Fibroblast of gingiva (primary cell): ENCODE measurements at places on chromosomes 5 and 9.

- DNase-seq = no peak
Observed at GRCh38 chr9:135823036-135823435, 84.3 kb downstream of the CAMSAP1 start.

DNA sequence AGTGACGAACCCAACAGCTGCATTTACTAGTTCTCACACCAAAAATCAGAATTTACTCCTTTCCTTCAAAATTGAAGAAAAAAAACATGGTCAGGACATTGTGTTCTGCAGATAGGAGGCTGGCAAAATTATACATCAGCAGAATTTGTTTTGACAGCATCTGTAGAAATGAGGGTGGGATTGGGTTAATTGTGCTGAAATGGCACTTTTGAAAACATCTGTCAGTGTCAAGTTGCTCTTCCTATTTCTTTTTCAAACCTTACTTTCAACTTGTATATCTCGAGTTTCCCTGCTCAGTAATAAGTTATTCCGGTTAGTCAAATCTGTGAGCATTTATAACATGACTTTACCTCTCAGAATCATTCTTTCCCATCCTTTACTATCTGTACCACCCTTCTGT, 19.8 kb downstream of the WDR36 start:
- no peak for DNase-seq

- DNase-seq = peak; percentile 50
Observed at GRCh38 chr5:132063090-132063911, 2.8 kb downstream of the IL3 start.

GRCh38 chr9:96348261-96348660, 35.2 kb downstream of the SLC35D2 start:
- no peak for DNase-seq

DNA sequence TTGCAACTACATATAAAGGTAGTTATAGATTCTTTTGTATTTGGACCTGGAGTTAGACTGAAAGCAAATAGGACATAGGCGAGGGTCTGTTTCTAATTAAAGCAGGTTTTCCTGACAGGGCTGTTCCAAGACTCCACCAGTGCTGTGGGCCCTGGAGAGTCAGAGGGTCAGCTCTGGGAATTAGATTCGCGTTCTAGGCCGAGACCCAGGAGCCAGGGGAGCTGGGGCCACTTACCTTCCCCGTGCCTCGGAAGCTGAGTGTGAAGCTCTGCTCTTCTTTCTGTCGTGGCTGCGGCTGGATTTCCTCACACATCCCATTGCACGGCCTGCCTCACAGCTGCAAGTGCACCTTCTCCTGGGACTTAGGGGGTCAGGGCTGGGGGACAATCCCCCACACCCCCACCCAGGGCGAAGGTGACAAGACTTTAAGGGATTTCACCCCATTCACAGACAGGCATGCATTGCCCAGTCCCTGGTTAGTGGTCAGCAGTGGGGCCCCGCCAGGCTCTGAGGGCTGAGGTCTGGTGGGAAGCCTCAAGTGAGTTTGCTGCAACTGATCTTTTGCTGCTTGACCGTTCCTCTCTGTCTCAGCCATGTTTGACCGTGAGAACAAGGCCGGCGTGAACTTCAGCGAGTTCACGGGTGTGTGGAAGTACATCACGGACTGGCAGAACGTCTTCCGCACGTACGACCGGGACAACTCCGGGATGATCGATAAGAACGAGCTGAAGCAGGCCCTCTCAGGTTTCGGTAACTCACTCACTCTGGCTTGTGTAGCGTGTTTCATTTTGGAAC, 15.3 kb upstream of the AHRR start:
- DNase-seq = no peak

- no peak for DNase-seq
Observed at GRCh38 chr9:125430161-125431011, 168.8 kb downstream of the GAPVD1 start.

DNA sequence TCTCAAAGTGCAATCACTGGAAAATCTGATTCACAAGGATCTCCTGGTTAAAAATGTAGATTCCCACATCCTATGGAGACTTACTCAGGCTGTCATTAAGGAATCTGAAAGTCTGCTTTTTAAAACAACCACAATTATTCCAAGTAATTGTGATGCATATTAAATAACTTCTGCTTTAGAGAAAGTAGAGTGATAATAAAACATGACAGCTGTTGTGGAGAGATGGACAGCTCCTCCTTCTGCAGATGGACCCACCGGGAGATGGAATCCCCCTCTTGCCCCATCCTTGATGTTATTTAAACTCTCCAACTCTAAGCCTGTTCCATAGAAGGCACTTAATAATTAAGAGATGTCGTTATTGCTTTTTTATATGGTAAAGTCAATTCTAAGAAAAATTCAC, 802.2 kb downstream of the CDH12 start:
- no peak for DNase-seq

DNA sequence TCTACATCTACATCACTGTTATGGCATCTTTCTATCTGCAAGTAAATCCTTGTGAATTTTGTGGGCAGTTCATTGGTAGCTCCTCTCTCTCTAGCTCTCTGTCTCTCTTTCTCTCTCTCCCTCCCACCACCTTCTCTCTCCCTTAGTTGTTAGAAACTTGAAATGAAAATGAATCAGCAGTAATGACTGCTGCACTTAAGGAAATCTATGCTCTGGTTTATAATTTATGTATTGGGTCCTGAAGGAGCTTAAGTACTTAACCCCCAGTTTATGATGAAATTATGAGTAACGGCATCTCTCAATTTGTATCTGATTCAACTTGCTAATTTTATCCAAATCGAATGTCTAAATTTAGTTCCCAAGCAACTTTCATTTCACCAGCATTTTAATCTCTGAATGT, 52.0 kb upstream of the PTGER4 start:
- no peak for DNase-seq

GRCh38 chr9:38298503-38298902, 94.0 kb upstream of the ALDH1B1 start:
- no peak for DNase-seq

DNA sequence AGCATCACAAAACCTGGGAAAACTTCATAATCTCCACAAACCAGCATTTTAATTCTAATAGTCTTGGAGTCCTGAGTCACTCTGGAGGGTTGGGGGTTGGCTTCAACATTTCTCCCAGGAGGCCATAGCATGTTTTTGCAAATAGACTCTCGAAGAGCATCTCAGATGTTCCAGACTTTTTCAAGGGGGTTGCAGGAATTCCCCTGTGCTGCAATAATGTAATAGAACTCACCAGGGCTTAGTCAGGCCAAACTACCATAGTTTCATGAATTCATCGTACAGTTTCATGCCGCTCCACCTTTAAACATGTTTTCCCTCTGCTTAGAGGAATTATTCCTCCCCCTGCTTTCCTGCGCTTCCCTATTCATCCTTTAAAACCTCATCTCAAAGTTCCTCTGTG, 499.5 kb upstream of the KLF4 start:
- DNase-seq = peak; percentile 53

- no peak for DNase-seq
Observed at GRCh38 chr5:60803712-60804111, 40.4 kb downstream of the ELOVL7 start.

DNA sequence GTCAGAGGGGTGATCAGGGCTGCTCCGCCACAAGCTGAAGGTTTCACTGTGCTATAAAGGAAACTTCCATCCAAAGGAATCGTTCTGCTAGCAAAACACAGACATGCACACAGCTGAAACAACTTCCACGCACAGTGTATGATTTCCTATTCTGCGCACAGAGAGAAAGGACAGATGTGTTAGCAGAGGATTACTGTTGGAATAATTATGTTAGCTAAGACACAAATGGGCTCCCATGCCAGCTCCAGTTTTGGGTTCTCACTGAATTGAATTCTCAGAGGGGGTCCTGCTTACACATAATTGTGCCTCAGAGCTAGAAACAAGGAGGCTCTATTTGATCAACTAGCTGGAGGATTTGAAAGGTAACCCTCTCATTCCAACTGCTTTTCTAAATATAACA, 352.4 kb downstream of the IRX2 start:
- DNase-seq = no peak

DNA sequence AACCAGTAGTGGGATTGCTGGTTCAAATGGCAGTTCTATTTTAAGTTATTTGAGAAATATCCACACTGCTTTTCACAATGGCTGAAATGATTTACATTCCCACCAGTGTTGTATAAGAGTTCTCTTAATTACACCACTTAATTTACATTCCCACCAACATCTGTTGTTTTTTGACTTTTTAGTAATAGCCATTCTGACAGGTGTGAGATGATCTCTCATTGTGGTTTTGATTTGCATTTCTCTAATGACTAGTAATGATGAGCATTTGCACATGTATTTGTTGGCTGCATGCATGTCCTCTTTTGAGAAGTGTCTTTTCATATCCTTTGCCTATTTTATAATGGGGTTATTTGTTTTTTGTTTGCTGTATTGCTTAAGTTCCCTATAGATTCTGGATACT, 688.3 kb downstream of the PRR16 start:
- no peak for DNase-seq

GRCh38 chr5:73693573-73694061, 67.6 kb downstream of the ARHGEF28 start:
- peak; percentile 51 for DNase-seq

- no peak for DNase-seq
Observed at GRCh38 chr5:66793049-66793448, 196.9 kb downstream of the MAST4 start.

- DNase-seq = no peak
Observed at GRCh38 chr9:105083256-105083655, 155.3 kb upstream of the ABCA1 start.

- DNase-seq = no peak
Observed at GRCh38 chr9:124006448-124007361, 4.9 kb upstream of the LHX2 start.

DNA sequence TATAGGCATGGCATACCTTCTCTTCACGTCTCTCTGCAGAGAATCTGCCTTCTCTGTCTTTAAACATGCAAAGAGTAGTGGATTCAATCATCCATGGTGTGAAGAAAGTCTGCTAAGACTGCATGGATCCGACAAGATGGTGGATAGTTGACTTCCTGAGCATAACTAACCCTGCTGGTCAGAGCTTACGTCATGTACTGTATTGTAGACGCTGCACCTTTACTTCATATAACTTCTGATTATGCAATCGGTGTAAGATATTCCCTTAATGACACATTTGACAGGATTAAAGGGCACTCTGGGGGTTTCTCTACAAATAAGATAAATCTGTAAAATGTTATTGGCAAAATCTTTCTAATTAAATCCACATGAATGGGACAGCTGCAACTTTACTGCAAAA, 240.3 kb upstream of the NREP start:
- no peak for DNase-seq

- DNase-seq = no peak
Observed at GRCh38 chr9:129305246-129305645, 127.2 kb upstream of the IER5L start.

DNA sequence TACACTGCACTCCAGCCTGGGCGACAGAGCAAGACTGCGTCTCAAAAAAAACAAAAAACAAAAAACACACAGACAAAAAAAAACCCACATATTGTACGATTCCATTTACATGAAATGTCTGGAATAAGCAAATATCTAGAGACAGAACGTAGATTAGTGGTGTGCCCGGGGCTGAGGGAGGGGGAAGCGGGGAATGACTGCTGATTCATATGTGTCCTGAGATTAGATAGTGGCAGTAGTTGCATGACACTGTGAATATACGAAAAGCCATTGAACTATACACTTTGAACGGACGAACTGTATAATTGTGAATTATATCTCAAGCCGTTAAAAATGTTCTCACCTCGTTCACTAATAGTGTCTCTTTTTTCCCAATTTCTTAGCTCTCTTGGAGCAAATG, 23.9 kb downstream of the FGF1 start:
- DNase-seq = no peak

- DNase-seq = no peak
Observed at GRCh38 chr5:169157064-169157463, 143.9 kb downstream of the SLIT3 start.

DNA sequence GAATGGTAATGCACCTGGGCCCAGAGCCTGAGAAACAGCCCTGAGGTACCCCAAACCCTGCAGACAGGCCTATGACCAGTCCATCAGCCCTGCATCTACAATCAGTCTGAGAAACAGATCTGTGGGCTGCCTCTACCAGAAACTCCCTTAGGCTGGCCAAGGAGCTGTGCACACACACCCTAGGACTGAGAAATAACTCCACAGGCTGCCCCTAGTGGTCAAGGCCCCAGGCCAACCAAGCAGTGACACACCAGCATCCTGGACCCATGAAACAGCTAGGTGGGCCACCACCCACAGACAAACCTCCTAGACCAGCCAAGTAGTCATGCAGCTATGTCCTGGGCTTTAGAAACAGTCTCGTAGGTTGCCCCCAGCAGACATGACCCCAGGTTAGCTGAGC, 253.6 kb upstream of the VLDLR start:
- DNase-seq = no peak

- no peak for DNase-seq
Observed at GRCh38 chr5:14574096-14574495, 7.5 kb upstream of the OTULINL start.

DNA sequence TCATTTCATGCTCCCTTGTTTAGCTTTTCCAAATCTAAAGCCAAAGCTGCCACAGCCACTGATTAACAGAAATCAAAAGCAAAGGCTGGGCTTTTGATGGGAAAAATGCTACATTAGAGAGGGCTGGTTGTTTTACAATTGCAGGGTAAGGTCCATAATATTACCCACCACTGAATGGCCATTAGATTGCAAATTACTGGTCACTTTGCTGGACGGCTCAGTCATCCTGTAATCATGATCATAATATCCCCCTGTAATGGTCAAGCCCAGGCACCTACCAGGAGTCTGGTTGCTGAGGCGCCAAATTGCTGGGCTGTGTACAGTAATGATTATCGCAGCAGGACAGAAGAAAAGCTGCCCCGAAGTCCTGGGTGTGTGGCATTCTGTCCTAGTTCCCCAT, 286.5 kb downstream of the ZSWIM6 start:
- no peak for DNase-seq

- no peak for DNase-seq
Observed at GRCh38 chr9:134323741-134324358, 2.4 kb upstream of the RXRA start.

- DNase-seq = no peak
Observed at GRCh38 chr9:69637193-69637816, 34.9 kb downstream of the APBA1 start.

DNA sequence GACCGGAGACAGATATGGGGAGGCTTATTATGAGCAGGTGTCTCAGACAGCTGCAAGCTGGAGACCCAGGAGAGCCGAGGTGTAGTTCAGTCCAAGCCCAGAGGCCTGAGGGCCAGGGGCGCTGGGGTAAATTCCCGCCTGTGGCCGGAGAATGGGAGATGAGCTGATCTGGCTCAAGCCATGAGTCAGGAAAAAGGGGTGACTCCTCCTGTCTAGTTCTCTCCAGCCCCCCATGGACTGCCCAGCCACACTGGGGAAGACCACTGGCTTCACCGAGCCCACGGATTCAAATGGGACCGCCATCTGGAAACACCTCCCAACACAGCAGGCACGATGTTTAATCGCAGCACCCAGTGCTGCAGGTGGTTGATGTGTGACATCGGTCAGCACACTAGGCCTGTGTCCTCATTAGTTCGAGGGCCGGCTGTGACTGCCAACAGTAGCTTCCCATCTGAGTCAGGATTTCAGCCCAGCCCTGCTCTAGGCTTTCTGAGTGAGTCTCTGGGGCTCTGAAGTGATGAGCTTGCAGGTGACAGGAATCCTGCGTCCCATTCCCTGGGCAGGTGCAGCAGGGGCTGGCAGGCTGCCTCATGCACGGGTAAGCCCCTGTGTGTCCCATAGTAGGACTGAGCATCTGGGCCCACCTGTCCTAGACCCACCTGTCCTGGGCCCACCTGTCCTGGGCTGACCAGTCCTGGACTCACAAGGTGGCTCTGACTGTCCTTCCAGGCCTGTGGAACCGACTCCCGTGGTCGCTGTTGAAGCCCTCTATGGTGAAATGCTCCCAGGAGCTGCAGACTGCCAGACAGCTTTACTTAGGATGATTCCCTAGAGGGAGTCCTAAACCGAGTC, 49.7 kb downstream of the AHRR start:
- DNase-seq = no peak

GRCh38 chr9:126155756-126156664, 170.6 kb upstream of the MVB12B start:
- DNase-seq = no peak
